Activated CD8-positive, alpha-beta memory T cell treated with anti-CD3 and anti-CD28 coated beads, Interleukin-2, amount 50 U/mL, for 48 hours (primary cell): ENCODE measurements at places on chromosomes 12 and 14.

DNA sequence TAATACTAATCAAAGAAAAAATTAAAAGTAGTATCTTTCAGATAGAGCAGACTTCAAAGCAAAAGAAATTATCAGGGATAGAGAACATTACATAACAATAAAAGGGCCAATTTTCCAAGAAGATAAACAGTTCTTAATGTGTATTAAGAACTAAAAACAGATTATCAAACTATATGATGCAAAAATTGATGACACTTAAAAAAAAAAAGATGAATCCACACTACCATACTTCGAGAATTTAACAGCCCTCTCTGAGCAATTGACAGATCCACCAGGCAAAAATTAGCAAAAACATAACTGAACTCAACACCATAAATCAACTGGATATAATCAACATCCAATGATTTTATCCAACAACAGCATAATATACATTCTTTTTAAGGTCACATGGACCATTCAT, 686.5 kb downstream of the LRFN5 start:
- DNase-seq, result no peak

DNA sequence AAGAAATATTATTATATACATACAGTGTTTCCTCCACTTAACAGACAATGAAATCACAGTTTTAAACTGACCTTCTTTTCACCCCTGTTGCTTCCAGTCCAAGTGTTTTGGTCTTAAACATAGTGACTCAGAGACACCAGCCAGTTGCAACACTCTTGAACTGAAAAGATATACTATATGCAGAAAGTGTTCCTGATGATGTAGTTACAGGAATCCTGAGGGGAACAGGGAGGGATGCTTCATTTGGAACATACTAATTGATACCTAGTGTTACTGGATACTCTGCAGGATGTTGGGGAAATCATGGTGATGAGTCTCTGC, 420.8 kb downstream of the CCDC91 start:
- no peak for DNase-seq

DNA sequence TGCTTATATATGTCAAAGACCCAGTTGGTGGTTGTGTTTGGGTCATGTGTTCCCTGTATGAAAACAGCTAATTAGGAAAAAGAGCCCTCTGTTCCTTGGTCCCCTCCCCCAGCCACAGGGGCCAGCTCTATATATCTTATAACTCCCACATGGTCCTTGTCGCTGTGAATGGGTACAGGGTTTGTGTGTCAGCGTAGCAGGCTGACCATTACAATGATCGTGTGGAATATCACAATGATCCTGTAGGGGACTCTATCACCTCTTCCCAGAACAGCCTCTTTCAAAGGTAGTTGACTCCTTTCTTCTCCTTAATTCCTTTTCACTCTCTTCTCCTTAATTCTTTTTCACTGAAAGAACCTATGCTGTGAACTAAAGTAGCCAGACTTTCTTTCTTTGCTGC, 51.6 kb upstream of the RIC8B start:
- DNase-seq, result no peak

DNA sequence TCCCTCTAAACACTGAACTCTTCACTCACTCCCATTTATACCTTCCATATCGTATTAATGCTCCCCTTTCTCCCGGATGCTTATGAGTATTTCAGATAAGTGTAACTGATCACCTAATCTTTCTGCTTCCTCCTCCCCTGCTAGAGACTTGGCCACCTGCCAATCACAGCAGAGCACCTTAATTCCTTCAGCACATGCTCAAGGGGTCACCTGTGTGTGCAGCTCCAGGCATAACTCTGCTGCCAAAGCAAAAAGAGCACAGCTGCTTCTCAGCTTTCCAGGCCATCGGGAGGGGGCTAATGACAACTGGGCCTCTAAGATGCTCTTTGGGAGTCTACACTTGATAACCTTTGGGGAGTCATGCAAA, 106.9 kb upstream of the DYRK2 start:
- no peak for DNase-seq

- DNase-seq, result no peak
Observed at GRCh38 chr12:574475-575128, 88.6 kb downstream of the NINJ2 start.

DNA sequence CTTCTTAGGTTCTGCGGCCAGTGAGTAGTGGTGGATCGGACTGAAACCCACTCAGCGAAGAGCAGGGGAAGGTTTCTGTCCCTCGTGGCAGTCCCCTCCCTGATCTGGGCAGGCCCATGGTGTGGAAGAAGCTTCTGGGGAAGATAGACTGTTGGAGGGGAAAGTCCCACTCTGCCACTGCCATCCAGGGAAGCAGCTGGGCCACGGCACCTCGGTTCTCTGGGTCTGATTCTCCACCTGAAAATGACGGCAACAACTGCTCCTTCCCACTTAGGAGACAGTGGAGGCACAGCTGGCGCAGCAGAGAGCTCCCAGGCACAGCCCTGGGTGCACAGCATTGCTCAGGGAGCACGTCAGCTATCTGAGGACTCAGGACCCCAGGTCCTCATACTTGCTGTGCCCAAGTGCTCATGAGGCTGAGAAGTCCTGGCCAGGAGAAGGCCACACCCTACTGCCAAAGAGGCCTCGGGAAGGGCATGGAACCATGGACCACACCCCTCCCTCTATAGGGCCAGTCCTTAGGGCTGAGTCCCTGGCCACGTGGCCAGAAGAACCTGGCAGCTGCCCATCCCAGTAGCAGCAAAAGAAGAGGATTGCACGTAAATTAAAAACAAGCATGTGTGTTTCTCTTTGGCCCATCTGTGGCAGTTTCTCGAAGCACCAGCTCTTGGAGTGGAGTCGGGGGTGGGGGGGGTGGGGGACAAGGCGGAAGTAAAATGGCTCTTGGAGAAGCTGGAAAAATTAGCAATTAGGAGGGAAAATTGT, 85.3 kb upstream of the BCL11B start:
- no peak for DNase-seq
